Endothelial cell of umbilical vein (primary cell): ENCODE measurements at places on chromosomes 2 and 18. TPM values are rescaled to one million over a fixed set of nuclear protein-coding genes. Genes with fewer than 3 reads are reported as not detected.
A peak's percentile ranks its signal among the peaks of the same experiment; 100 is the strongest.

GRCh38 chr2:39506215-39506614, 69.1 kb upstream of the MAP4K3 start:
- no peak for DNase-seq

Gene HOXD4
- total RNA-seq, result 11.5 and 13.7 TPM in 2 replicates

- DNase-seq, result peak; percentile 10
Measured at GRCh38 chr2:8171608-8172007, 510.2 kb upstream of the ID2 start.

- DNase-seq, result no peak
Measured at GRCh38 chr2:158835431-158835830, 40.3 kb downstream of the DAPL1 start.

Gene ICA1L
- total RNA-seq, result 3.7 and 4.1 TPM in 2 replicates

- no peak for DNase-seq
Measured at GRCh38 chr18:77084688-77085035, 47.9 kb downstream of the MBP start.

- peak; percentile 22 for DNase-seq
Measured at GRCh38 chr18:54835944-54836343, 7.7 kb downstream of the RAB27B start.

GRCh38 chr18:76548541-76548940, 53.5 kb upstream of the ZNF516 start:
- no peak for DNase-seq

Gene RALBP1
- total RNA-seq, result 63.5 and 68.4 TPM in 2 replicates

GRCh38 chr2:25251422-25252273, 83.3 kb upstream of the POMC start:
- peak; percentile 64 for DNase-seq

Gene RHOB
- 830 and 937 TPM in 2 replicates for total RNA-seq
